Stimulated activated CD4-positive, alpha-beta T cell treated with anti-CD3 and anti-CD28 coated beads, Interleukin-1b, Interleukin-23, amount 100 ng/mL, for 1 hour (primary cell): ENCODE measurements at places on chromosomes 16 and 17.
A peak's percentile ranks its signal among the peaks of the same experiment; 100 is the strongest.

DNA sequence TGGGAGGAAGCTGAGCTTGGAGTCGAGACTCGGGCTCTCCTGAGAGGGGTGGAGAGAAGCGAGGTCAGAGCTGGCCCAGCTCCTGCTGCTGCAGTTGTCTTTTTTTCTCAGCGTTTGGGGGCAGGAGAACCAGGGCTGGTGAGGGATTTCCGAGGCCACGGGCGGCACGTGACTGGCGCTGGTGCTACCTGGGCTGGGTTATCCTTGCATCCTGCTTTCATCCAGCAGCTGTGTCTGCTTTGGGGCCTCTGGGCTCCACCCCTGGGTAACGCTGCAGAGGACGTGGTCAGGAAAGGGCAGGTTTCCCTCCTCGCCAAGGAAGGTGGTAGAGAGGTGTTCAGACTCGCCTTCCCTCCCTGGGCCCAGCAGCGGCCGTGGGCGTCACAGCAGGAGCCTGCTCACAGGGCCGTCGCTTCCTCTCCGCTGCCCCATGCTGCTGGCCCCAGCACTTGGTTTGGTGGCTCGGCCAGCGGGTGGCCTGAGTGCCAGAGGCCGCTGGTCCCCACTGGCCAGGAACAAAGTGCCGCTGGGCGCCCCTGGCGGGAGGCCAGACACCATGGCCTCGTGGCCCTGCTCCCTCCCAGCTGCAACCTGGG, 22.5 kb downstream of the GSE1 start:
- DNase-seq = no peak

- DNase-seq = no peak
Observed at GRCh38 chr16:56828647-56829046, 36.4 kb upstream of the SLC12A3 start.

DNA sequence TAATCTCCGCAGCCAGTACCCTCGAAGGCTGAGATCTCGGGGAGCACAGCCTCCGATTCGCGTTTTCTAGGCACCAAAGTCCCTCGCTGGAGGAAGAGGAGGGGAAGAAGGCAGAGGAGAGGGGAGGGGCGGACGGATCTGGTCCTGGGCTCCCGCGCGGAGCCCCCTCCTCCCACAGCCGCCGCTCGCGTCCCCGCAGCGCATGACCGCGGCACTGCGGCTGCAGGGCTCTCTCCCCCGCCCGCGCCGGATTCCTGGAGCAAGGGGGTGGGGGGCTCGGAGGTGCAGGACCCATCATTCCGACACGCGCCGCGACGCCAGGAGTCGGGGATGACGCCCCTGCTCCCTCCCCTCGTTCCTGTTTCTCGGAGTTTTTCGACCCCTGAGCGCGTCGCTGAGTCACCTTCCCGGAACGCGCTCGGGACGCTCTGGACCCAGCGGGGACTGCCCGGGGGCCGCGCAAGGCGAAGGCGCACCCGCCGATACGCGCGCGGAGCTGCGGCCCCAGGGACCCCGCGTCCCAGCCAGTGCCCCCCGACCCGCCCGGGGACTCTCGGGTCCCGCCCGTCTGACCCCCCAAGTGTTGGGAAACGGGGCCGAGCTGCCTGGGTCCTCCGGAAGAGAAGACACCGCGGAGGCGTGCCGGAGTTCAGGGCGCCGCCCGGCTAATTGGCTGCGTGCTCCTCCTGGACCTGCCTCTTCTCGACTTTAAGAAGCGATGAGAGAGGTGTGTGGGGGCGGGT, 1.4 kb upstream of the SPHK1 start:
- DNase-seq = peak; percentile 32

DNA sequence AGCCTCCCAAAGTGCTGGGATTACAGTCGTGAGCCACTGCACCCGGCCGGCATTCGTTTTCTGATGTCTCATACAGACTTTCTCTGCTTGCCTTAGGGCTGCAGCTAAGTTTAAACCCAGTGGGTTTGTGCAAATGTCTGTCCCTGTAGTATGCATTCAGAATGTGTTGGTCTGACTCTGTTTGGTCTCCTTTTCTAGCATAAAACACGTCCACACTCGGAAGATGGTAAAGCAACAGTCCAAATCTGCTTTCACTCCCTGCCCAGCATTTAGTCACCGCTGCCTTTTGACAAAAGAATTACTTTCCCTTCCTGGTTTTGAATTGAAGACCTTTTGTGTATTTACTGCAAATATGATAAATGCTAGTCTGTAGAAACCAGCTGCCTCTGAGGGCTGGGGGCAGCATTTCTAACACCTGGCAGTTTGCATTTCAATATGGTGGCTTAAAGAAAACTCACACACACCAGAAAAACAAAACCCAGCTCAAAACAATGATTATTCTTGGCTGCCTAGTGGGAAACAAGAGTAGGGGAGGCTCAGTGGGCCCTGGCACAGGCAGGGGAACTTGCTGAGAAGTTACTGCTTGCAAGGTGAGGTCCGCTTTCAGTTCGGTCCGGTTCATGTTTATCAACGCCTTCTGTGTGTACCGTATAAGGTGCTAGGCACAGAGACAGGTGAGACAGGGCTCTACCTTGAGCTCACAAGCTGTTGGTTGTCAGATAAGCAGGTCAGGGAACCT, 56.9 kb downstream of the MSI2 start:
- DNase-seq = no peak

- no peak for DNase-seq
Observed at GRCh38 chr16:10153985-10154384, 28.2 kb downstream of the GRIN2A start.

DNA sequence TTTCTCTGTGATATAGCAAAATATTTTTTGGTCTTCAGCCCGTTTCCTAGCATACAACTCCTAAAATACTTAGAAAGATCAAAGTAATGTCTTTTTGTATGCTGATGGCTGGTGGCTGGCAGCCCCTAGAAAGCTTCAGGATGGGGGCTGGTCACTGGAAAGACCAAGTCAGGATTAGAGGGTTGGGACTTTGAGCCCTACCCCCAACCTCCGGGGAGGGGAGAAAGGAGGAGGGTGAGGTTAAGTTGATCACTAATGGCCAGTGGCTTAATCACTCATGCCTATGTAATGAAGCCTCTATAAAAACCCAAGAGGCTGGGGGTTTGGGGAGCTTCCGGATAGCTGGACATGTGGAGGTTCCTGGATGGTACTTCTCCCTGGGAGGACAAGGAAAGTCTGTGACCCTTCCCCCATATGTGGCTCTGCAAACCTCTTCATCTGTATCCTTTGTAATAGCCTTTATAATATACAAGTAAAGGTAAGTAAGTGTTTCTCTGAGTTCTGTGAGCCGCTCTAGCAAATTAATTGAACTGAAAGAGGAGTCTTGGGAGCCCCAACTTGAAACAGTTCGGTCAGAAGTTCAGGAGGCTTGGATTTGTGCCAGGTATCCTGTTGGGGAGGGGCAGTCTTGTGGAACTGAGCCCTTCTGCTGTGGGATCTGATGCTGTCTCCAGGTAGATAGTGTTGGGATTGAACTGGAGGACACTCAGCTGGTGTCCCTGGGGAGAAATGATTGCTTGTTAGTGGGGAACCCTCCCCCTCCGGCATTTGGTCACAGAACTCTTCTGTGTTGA, 3.5 kb downstream of the SLC7A6 start:
- DNase-seq = no peak

- DNase-seq = no peak
Observed at GRCh38 chr17:3912827-3913226, 3.4 kb downstream of the P2RX1 start.

GRCh38 chr16:64240586-64240985, 881.3 kb downstream of the CDH11 start:
- no peak for DNase-seq
